ENCODE measurements at places on chromosomes 6 and 20.

DNA sequence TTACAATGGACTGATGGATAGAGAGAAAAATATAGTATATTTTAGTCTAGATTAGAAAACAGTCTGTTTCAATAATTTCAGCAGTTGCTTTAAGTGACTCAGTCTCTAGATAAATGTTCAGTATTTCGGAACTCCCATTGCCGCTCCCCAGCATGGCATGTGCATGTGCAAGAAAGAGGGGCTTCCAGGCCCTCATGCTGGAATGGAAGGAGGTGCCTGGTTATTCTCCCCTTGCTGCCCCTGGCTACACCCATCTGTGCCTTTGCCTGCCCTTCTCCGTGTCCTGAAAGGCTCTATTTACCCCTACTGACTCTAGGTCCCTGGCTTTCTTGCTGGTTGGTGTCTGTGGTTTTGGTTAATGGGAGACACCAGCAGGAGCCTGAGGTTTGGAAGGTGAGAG, 115.7 kb upstream of the IFNGR1 start:
- no peak for DNase-seq

GRCh38 chr6:66516377-66516776, 809.4 kb upstream of the EYS start:
- no peak for DNase-seq

DNA sequence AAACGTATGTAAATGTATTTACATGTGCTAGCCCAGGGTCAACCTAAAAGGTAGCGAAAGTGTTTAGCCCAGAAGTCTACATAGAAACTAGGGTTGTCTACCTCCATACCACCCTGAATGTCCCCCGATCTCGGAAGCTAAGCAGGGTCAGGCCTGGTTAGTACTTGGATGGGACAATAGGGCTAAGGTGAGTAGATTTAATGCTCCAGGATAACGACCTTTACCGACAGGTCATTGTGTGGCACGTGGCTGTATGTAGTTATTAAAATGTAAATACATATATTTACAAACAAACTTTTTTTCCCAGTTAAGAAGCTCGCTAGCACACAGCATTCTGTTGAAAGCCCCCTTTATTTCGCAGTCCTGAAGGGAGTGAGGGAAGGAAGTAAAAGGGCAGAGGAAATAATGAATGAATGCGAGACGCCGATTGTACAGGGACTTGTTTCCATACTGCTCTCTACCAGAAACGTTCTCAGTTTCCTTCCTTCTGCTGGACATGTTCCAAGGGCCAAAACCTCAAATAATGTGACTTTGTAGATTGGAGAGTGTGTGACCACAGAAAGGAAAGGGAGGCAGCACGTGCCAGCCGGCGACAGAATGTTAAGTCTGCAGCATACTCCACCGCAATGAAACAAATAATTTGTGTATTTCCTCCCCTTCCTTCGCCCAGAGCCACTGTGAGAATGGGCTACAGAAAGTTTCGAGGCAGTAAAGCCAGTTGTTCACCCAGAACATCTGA, 612 bp downstream of the ADAT2 start:
- DNase-seq = no peak

DNA sequence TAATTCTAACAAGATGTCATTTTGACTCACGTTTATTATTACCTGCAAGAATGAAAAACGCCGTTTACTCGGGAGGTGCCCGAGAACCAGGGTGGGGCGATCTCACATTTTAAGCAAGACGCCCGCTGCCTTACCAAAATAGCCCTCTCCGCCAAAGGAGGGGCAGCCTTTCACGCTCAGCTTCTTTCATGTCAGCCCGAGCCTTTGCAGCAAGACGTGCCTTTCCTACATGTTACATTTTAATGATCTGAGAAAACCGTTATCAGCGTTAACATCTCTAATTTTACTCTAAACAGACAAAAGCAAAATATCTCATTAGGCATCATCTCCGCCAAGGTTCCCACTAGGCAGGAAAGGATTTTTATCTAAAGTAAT, 2.0 kb downstream of the BACH2 start:
- no peak for DNase-seq

- DNase-seq = no peak
Observed at GRCh38 chr6:21278375-21278745, 315.2 kb upstream of the SOX4 start.

DNA sequence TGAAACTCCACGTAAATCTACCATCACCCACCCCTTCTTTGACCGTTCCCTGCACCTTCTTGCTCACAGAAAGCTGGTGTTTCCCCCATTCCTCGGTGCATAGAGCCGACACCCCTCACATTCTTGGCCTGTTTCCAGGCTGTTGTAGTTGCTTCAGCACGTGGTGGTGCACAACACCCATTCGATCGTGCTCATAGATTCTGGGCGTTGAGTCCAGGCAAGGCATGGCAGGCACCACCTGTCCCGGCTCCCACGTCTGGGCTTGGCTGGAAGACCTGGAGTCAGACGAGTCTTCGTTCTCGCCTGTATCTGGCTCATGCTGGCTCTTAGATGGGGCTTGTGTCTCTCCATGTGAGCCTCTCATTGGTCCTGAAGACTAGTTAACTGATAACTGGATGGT, 100.6 kb downstream of the FAM120B start:
- DNase-seq = no peak

DNA sequence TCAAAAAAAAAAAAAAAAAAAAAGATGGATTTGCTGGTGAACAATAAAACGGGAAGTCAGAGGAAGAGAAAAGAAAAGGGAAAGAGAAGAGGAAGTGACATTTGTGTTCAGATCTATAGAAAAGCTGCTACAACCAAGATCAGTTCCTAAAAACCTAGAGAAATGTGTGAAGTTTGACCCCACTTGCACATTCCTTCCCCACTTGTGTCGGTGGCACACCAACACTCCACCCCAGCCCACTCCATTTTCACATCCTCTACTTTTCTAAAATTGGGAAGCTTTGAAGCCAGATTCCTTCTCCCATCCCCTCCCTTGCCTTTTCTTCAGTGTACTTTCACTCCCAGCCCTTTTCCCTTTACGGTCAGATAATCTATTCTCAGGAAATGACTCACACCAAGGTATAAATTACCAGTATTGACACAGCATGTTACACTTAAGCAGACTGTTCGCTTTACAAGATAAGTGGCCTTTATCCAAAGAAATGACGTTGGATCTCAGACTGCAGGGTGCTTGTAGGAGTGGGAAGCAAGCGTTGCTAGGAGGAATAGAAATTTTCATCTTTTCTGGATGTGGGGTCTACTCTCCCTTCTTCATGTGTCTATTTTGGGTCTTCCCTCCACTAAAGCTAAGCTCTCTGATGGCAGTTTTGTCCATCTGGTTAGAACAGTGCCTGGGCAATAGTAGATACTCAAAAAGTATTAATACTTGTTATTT, 92.5 kb upstream of the ADGRF1 start:
- no peak for DNase-seq

DNA sequence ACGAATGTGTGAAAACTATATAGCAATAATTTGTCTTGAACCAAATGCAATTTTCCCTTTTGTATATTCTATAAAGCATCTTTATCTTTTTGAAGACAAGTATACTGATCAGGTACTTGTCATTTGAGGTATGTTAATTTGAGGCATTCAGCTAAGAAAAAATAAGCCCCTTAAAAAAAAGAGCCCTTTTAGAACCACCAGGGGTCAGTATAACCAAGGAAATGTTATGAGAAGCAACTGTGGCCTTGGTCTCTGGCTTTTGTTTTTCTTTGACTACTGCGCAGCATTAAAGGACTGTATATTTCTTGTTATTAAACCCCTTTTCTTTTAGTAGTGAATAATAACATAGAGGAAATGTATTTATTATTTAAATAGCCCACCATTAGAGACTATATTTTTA, 43.1 kb downstream of the CD109 start:
- no peak for DNase-seq

DNA sequence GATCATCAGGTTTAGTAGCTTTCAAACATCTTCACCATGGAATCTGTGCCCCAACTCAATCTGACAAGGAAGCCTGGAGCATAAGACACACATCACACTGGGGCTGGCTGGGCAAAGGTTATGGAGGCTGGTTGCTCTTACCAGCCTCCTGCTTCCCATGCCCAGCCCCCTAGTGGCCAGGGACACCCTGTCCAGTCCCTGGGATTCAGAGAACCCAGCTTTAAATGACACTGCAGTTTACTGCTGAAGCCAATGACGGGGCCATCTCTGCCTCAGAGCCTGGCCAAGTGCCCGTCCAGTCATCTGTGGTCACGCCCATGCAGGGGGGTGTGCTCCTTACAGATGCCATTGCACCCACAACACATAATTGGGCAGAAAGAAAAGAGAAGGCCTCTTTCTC, 272.9 kb downstream of the SMOC2 start:
- no peak for DNase-seq

- no peak for DNase-seq
Observed at GRCh38 chr6:54601600-54602300, 244.8 kb upstream of the FAM83B start.

GRCh38 chr20:2751347-2751877, 49.0 kb downstream of the CPXM1 start:
- no peak for DNase-seq

GRCh38 chr20:17471606-17472187, 59.5 kb downstream of the BFSP1 start:
- DNase-seq = no peak

DNA sequence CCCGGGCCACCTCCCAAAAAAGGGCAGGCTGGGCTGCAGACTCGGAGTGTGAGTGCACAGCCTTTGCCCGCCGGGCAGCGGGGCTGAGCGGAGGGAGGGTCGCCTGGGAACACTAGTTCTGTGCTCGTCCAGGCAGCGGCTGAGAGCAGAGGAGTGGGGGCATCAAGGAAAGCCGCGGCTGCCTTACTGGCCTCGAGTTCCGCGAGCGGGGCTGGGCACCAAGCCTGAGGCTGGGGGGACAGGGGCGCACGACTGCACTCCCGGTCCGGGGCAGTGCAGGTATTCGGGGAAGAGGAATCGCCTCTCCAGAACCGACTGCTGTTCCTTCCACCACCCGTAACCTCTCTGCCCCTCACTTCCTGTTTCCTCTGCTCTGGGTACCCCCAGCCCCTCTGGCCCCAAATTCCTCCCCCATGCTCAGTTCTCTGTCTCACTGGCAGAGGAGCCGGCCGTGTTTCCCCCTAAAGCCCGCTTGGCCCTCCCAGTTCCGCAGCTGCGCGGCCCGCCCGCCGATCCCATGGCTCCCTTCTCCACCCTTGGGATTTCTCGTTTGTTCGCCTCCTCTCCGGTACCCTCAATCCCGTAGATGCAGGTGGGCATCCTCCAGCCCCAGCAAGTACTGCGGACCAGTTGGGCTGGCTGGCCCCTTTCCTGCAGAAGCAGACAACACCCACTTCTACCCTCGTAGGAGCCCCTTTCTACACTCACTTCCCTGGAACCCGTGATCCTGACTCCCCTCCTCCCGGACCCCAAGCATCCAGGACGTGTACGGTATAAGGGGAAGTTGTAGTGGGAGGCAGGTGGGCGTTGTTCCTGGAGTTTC, 5.1 kb downstream of the RING1 start:
- DNase-seq = no peak

DNA sequence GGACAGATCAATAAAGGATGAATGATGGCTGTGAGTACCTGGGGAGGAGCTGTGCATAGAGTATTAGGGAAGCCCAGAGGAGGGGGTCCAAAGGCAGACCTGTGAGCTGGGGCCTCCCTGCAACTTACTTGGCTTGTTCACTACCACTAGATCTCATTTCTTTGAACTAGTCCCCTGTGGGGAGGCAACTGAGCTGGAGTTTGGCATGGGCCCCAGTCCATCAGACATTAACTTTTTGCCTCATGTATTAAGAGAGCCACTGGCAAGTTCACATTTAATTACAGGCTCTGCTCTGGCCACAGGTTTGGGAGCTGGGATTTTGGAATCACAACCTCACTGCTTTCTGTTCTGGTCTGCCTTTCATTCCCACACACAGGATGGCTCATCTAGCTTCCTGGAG, 254.1 kb downstream of the PRL start:
- no peak for DNase-seq

- no peak for DNase-seq
Observed at GRCh38 chr6:7727086-7727945, 1.4 kb downstream of the BMP6 start.

- DNase-seq = no peak
Observed at GRCh38 chr20:59160389-59161115, 3.1 kb upstream of the ZNF831 start.

- DNase-seq = no peak
Observed at GRCh38 chr20:3046677-3047462, 1.0 kb downstream of the MRPS26 start.

DNA sequence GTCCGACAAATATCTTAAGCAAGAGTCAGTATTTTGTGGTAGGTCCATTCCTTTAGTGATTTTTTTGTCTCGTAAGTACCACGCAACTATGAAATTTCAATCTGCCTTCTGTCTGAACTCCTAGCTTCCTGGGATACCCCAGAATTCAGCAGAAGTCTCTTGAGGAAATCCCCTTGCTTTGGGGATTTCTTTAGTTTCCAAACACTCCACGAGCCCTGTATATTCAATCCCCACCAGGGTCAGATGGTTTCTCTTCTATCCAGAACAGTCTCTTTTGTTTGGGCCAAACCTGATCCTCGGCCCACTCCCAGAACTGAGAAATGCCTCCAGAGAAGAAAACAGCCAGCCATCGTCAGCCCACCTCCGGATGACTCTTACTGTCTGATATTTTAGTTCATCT, 113.0 kb downstream of the CHD6 start:
- DNase-seq = no peak

- no peak for DNase-seq
Observed at GRCh38 chr6:167745670-167746389, 80.9 kb upstream of the AFDN start.

DNA sequence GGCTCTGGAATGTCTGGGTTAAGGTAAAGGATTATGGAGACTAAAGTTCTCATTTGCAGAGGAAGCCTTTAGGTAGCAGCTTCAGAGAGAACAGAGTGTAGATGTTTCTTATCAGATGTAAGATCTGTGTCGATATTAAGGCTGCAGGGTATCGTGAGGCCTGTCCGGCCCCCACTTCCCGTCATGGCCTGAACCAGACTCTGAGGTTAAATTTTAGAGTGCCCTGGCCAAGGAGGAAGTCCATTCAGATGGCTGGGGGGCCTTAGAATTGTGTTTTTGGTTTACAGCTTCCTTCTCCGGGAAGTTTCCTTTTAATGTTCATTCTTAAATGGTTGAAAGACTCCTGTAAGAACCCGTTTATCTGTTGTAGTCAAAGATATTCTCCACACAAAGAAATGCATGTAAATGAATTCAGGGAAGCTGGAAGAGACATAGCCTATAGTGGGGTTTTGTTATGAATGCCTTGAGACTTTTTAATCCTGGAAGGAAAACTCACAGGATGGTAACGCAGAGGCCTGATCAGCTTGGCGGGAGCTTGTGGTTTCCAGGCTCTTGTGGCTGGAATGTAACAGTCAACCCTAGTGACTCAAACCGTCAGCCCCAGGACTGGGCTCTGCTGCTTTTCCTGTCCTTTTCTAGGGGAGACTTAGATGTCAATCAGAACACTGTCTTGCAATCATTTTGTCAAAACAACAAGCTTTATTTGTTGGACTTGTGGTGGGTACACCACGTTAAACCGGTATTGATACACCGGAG, 34.7 kb downstream of the KIF25 start:
- DNase-seq = no peak

Data from nucleus accumbens (tissue), 56 donors.